ENCODE measurements at places on chromosomes 1 and 21.

DNA sequence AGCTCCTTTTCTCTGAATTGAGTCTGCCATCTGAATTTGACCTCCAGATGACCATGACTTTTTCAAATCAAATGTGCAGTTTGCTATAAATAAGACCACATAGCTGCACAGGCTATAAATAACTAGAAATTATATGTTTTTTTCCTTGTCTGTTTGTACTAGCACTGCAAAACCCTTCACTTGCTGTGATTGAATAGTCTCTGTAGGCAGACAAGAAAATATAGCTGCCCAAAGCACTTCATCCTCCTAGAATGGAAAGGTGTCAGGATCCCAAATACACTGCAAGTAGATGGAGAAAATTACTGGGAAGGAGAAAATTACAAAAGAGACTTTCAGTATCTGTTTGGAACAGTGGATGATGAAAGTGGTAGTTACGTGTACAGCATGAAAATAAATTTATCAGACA, 175.8 kb downstream of the APP start:
- DNase-seq, result no peak

- no peak for DNase-seq
Measured at GRCh38 chr1:61247051-61247825, 164.9 kb downstream of the NFIA start.

GRCh38 chr1:174990382-174990999, 9.3 kb upstream of the CACYBP start:
- no peak for DNase-seq

DNA sequence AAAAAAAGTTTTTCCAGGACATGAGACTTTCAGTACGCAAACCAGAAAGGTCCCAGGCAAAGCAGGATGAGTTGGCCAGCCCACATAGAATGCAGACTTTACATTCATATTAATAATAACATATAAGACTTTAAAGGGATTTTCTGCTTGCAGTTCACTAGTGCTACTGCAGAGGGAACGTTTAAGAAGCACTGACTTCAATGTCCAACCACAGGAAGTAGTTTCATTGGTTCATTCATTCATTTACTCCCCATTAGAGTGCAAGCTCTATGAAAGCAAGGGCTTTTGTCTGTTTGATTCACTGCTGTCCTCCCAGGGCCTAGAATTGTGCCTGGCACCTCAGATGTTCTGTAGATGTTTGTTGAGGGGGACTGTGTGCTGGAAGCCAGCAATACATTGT, 11.8 kb upstream of the SERINC2 start:
- DNase-seq, result no peak

Data from amniotic stem cell (primary cell).